ENCODE measurements at places on chromosomes 13 and 19.

DNA sequence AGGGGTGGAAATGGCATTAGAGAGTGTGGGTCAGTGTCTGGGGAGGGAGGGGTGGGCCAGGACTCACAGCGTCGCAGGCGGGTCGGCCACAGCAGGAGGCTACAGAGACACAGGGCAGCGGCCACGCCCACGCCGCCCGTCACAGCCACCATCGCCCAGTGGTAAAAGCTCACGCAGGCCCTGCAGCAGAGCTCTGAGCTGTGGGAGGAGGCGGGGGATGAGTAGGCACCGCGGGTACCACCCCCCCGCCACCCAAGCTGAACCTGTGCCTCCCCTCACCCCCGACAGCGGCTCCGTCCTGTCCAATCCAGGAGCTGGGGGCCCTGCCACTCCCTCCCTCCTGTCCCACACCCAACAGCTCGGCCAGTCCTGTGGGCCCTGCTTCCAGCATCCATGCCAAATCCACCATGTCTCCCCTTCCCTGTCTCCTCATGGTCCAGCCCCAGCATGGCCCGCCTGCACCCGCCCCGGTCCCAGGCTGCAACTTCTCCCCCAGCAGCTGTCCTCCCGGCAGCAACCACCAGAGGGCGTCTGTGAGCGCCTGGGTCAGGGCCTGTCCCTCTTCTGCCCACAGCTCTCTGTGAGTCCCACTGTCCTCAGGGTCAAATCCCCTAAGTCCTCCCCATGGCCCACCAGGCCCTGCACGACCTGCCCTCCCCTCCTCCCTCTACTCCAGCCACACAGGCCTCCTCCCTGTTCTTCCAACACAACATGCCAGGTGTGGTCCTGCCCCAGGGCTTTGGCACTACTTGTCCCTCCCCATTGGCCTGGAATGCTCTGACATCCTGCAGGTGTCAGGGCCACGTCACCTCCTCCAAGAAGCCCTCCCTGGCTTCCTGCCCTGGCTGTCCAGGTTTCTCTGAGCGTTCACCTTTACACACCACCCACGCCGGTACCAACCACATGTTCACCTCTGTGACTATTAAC, 6.0 kb downstream of the TEKTIP1 start:
- DNase-seq: peak; percentile 65

DNA sequence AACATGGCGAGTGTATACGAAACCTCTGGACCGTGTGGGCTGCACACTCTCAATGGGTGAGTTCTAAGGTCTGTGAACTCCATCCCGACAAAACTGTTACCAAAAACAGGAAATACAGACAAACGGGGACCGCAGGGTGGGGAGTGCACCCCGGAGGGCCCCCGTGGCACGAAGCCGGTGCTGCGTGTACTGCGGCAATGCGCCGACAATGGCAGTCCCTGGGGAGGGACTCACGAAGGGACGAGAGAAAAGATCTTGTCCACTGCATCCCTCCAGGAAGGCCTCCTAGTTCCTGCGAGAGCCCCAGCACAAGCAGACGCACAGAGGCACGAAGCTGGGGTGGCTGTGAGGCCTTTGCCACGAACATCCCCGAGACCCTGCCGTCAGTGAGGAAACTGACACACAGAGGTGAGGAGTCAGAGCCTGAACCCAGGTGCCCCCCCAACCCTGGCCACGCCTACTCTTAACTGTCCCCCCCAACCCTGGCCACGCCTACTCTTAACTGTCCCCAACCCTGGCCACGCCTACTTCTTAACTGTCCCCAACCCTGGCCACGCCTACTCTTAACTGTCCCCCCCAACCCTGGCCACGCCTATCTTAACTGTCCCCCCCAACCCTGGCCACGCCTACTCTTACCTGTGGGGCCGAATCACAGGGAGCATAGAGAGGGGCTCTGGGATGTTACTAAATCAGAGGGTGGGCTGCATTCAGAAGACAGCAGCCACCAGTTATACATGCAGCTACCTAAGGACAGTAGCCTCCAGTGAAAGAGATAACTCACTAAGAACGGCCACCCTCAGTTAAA, 4.2 kb downstream of the MED16 start:
- no peak for DNase-seq

DNA sequence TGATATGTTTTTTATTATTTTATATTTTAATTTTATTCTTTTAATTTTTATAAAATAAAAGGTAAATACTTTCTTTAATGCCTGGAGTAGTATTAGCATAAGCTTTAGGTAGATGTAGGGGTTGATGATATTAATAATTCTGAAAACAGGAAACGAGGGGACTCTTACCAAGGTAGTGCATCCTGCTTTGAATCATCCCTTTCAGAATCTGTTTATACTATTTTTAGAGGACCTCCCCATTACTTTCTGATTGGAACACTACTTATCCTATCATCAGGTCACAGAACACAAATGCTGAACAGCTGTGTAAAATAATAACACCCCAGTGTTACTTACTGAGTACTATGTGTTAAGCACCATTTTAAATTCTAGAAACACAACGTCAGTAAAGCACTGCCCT, 27.3 kb downstream of the COG6 start:
- DNase-seq: no peak

DNA sequence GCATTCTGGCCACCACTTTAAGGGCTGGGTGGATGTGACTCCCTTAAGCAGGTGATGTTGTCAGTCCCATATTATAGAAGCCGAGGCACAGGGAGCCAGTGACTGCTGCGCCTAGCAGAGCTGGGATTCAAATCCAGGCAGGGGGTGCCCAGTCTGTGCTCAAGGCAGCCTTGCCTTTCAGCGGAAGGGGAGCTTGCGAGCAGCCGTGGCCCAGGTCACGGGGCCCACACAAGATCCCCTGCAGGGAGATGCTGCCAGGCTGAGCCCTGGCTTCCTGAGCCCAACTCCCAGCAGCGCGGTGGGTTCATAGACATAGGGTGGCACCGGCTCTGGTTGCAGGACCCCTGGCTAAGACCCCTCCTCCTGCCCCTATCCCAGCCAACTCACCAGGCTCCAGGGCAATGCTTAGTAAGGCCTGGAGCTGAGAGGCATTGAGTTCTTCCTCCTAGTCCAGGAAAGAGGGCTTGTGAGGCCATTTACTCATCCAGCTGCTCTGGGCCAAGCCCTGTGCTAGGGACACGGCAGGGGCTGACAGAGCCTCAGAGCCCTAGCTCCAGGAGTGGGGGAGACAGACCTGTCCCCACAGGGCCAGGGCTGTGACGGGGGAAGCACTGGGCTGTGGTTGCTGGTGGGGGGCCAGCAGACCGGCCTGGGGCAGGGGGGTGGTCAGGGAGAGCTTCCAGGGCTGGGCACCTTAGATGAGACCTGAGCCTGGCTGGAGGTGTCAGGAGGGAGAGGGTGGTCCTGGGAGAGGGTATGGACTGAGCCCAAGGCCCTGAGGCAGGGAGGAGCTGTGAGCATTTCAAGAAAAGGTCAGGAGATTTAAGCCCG, 9.6 kb downstream of the CAPN12 start:
- peak; percentile 15 for DNase-seq

DNA sequence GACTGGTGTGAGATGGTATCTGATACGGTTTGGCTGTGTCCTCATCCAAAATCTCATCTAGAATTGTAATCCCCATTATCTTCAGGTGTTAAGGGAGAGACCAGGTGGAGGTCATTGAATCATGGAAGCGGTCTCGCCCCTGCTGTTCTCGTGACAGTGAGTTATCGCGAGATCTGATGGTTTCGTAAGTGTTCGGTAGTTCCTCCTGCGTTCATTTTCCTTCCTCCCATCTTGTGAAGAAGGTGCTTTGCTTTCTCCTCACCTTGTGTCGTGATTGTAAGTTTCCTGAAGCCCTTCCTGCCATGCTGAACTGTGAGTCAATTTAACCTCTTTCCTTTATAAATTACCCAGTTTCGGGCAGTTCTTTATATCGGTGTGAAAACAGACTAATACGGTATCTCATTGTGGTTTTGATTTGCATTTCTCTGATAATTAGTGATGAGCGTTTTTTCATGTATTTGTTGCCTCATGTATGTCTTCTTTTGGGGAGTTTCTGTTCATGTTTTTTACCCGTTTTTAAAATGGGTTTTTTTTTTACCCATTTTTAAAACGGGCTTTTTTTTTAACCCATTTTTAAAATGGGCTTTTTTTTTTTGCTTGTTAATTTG, 102.8 kb upstream of the SLC10A2 start:
- DNase-seq: no peak

DNA sequence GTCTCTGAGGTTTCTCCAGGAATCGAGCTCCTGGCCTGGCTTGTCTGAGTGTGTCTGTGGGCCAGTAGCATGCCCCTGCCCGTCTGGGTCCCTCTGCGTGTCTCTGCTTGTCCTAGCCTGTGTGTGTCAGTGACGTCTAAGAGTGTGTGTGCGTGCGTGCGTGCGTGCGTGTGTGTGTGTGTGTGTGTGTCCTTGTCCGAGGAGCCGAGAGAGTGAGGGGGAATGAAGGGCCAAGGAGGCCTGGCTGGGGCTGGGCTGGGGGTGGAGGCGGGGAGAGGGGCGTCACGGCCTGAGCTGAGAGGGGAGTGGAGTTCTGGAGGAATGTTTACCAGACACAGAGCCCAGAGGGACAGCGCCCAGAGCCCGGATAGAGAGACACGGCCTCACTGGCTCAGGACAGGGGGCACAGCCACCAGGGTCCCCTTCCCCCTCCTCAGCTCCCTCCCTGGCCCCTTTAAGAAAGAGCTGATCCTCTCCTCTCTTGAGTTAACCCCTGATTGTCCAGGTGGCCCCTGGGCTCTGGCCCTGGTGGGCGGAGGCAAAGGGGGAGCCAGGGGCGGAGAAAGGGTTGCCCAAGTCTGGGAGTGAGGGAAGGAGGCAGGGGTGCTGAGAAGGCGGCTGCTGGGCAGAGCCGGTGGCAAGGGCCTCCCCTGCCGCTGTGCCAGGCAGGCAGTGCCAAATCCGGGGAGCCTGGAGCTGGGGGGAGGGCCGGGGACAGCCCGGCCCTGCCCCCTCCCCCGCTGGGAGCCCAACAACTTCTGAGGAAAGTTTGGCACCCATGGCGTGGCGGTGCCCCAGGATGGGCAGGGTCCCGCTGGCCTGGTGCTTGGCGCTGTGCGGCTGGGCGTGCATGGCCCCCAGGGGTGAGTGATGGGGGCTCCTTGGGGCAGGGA, at the start of gene AXL:
AXL (plus strand) TSS at position 609 of the 893 bp plus-strand sequence; CDS start at position 779, 170 bp downstream.
- no peak for DNase-seq

DNA sequence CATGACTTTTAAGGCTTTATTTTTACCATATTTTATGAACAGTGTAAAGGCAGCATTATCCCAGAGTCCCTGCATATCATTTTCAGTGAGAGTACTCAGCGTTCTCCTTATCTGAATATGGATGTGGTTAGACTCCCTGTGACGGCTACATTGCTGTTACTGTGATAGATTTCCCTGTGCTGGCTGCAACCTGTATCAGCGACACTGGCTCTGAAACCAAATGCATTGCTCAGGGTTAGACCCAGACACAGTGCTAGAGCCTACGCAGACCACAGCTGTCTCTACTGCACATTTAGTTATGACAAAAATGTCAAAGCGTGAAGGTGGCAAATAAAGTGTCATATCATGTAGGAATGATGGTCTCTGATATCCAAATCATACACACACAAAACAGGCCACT, 138.0 kb downstream of the ENOX1 start:
- DNase-seq: no peak

GRCh38 chr13:27533155-27533643, 82.8 kb upstream of the MTIF3 start:
- peak; percentile 2 for DNase-seq

- DNase-seq: peak; percentile 42
Observed at GRCh38 chr13:99949679-99950413, 21.7 kb downstream of the ZIC5 start.

DNA sequence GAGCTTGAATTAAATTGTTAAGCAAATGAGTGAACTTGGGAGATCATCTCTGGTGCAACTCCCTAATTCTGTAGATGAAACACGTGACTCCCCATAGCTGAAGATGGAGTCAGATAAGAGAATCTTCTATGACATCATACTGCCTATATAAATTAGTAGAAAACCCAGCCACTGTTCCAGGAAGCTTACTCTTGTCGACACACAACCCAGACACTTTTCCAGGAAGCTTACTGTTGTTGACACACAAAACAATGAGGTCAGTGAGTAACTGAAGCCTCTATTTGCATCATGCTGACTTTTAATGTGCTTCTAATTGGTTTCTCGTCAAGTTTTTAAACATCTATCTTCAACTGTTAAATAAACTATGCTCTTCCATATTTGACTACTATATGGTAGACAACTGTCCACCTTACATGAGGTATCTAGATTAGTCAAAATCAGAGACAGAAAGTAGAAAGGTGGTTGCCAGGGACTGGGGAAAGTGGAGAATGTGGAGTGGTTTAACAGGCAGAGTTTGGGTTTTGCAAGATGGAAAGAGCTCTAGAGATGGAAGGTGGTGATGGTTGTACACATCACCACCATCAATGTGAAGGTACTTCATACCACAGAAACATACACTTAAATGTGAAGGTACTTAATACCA, 168.2 kb downstream of the FGF14 start:
- DNase-seq: no peak

GRCh38 chr13:39982745-39983144, 327.3 kb downstream of the COG6 start:
- no peak for DNase-seq

GRCh38 chr13:79932556-79932955, 408.4 kb downstream of the SPRY2 start:
- no peak for DNase-seq

DNA sequence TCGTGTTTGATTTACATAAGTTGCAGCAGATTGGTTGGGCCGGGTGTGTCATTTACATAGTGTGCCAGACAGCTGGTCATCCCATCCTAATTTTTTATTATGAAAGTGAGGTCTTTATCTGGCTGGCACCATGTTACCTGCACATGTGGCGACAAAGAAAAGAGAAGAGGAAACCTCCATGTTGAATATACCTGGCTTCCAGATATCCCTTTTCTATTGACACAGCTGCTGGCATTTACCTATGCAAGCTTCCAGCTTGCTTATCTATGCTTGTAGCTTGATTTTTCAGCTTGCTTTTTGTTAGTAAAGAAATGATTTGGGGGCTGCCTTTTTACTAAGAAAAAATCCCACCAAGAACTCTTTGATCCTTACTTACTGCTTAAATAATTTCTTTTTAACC, 681.3 kb upstream of the SLITRK1 start:
- no peak for DNase-seq

GRCh38 chr19:43928820-43929219, 6.3 kb downstream of the ZNF45 start:
- DNase-seq: no peak

DNA sequence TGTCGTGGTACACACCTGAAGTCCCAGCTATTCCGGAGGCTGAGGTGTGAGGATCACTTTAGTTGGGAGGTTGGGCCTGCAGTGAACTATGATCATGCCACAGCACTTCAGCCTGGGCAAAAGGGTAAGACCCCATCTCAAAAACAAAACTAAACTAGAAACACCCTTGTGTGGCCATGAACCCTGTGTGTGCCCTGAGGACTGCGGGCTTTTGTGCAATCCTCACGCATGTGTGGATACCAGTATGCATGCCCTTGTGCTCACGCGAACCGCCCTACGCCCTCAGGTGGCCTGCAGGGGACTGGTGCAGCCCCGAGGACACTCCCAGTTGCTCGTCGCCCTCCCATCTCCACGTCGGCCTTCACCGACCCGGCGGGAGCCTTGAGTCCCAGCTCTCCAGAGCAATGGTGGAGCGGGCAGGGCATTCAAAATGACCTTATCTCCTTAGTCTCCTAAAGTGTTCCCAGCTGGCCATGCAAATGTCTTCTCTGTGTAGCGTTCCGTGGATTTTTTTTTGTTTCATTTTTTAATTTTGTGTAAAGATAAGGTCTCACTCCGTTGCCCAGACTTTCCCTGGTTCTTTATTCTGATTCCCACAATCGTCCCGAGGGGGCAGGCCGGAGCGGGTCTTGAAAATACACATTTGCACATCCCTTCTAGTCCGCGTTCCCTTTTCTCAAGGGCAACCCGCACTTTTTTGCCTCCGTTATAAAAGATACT, 868 bp upstream of the EGLN2 start:
- DNase-seq: peak; percentile 82

- no peak for DNase-seq
Observed at GRCh38 chr19:14673088-14673487, 1.6 kb downstream of the ADGRE3 start.
